ENCODE measurements at places on chromosomes 12 and 14. TPM values are rescaled to one million over a fixed set of nuclear protein-coding genes. Genes with fewer than 3 reads are reported as not detected.

GRCh38 chr12:4992871-4993270, 50.8 kb upstream of the KCNA5 start:
- no peak overlapping the region for H3K4me3 ChIP-seq
- no peaks in the 10 kb centered on the region for H3K27me3 ChIP-seq
- no peaks in the 10 kb centered on the region for H3K4me1 ChIP-seq
- H3K27ac ChIP-seq: no peak overlapping the region
- DNase-seq: no peak

GRCh38 chr14:54109521-54110120, 153.0 kb upstream of the BMP4 start:
- H3K27me3 ChIP-seq: no peaks in the 10 kb centered on the region
- no peak for DNase-seq
- H3K4me3 ChIP-seq: no peak overlapping the region
- H3K27ac ChIP-seq: no peak overlapping the region

DNA sequence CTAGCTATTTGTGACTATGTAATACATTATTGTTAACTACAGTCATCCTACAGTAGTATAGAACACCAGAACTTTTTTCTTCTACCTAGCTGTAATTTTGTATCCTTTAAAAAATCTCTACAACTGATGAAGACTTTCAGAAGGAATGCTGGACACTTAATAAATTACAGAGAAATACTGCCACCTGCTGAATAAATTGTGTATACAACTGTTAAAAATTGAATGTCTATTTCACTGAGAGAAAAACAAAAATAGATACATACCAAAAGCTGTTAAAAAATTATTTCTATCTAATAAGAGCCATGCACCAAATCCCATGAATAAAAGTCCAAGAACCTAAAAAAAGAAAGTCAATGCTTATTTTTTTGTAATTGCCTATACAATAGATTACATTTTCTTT, 6.6 kb downstream of the TSPAN19 start:
- H3K36me3 ChIP-seq: no peaks in the 10 kb centered on the region
- no peak overlapping the region for H3K27ac ChIP-seq
- no peak overlapping the region for H3K4me3 ChIP-seq
- H3K4me1 ChIP-seq: no peaks in the 10 kb centered on the region
- DNase-seq: no peak
- H3K27me3 ChIP-seq: no peaks in the 10 kb centered on the region

Gene PTHLH
- total RNA-seq: not detected

GRCh38 chr14:64673316-64673715, 30.9 kb upstream of the PLEKHG3 start:
- no peaks in the 10 kb centered on the region for H3K27me3 ChIP-seq
- peak overlapping the region; percentile 49 for H3K27ac ChIP-seq
- H3K4me3 ChIP-seq: no peak overlapping the region
- no peak for DNase-seq

DNA sequence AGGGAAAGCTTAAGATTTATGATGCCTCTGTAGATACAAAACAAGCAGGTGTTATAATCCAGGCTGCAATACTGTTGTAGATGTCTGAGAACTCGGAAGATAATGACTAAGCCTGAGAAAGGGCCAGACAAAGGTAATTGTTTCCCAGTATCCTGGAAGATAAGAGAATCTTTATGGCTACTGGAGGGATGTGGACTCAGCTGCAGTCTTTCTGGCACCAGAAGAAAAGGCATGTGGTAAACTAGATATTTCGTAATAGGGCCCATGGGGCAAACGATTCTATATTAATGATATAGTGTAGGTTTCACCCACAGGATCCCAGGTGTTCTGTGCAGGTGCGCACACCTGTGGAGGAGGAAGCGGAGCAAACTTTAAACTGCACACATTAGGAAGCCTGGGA, 9.2 kb upstream of the APOLD1 start:
- H3K4me1 ChIP-seq: no peaks in the 10 kb centered on the region
- H3K36me3 ChIP-seq: no peaks in the 10 kb centered on the region
- H3K27ac ChIP-seq: no peak overlapping the region
- DNase-seq: no peak

- no peak overlapping the region for H3K4me3 ChIP-seq
- H3K4me1 ChIP-seq: no peaks in the 10 kb centered on the region
- no peak overlapping the region for H3K27ac ChIP-seq
- no peaks in the 10 kb centered on the region for H3K36me3 ChIP-seq
These were observed 39.6 kb downstream of the WIF1 start for GRCh38 chr12:65081496-65081895.

- no peaks in the 10 kb centered on the region for H3K36me3 ChIP-seq
- no peak for DNase-seq
- H3K4me1 ChIP-seq: no peaks in the 10 kb centered on the region
- no peaks in the 10 kb centered on the region for H3K27me3 ChIP-seq
- no peak overlapping the region for H3K27ac ChIP-seq
These were observed 572 bp upstream of the ACSS3 start for GRCh38 chr12:81077329-81077685.

GRCh38 chr14:51534610-51535011, 117.1 kb upstream of the FRMD6 start:
- H3K27me3 ChIP-seq: no peaks in the 10 kb centered on the region
- H3K4me1 ChIP-seq: no peaks in the 10 kb centered on the region
- DNase-seq: no peak

GRCh38 chr12:25689996-25690501, 137.0 kb upstream of the LMNTD1 start:
- DNase-seq: no peak
- H3K4me1 ChIP-seq: no peaks in the 10 kb centered on the region
- no peaks in the 10 kb centered on the region for H3K36me3 ChIP-seq
- no peaks in the 10 kb centered on the region for H3K27me3 ChIP-seq

Measured in CD4-positive, alpha-beta memory T cell (primary cell).